Activated naive CD8-positive, alpha-beta T cell treated with anti-CD3 and anti-CD28 coated beads for 36 hours (primary cell): ENCODE measurements at places on chromosomes 7 and 10. TPM values are rescaled to one million over a fixed set of nuclear protein-coding genes. Genes with fewer than 3 reads are reported as not detected.

The SLC29A4 gene
- 1.4 TPM for total RNA-seq

The ZNF12 gene
- 18.2 TPM for total RNA-seq

The CHN2 gene
- 1.6 TPM for total RNA-seq

The HOXA9 gene
- not detected for total RNA-seq

The MINDY3 gene
- 18.0 TPM for total RNA-seq

The CLDN3 gene
- not detected for total RNA-seq

The MRC1 gene
- 0.06 TPM for total RNA-seq

The PSPH gene
- 38.3 TPM for total RNA-seq

The ELN gene
- not detected for total RNA-seq

The HOXA2 gene
- total RNA-seq = not detected

The OR6V1 gene
- not detected for total RNA-seq

The AKR1C2 gene
- total RNA-seq = not detected

The RPEL1 gene
- 0.10 TPM for total RNA-seq

The ZNF467 gene
- total RNA-seq = 0.21 TPM

The TEX47 gene
- not detected for total RNA-seq

The PRRT4 gene
- 0.18 TPM for total RNA-seq

The MUC3A gene
- total RNA-seq = not detected

The COBL gene
- not detected for total RNA-seq

The SEMA3A gene
- 1.9 TPM for total RNA-seq

The PTN gene
- not detected for total RNA-seq

The TRIL gene
- not detected for total RNA-seq

The ACTL6B gene
- total RNA-seq = not detected

The NRAP gene
- total RNA-seq = not detected

The PRXL2A gene
- 24.5 TPM for total RNA-seq

The MYOF gene
- total RNA-seq = 22.8 TPM

The VWC2 gene
- total RNA-seq = not detected

The CNPY1 gene
- not detected for total RNA-seq

The NET1 gene
- total RNA-seq = 30.6 TPM

The TYW1B gene
- 3.7 TPM for total RNA-seq

The OPALIN gene
- total RNA-seq = not detected

The SLC13A1 gene
- not detected for total RNA-seq

The CCDC7 gene
- 5.8 TPM for total RNA-seq

The SLC26A3 gene
- total RNA-seq = not detected

The VPS41 gene
- 50.2 TPM for total RNA-seq

The GNAT3 gene
- not detected for total RNA-seq

The SKAP2 gene
- 9.1 TPM for total RNA-seq

The SUPV3L1 gene
- total RNA-seq = 55.6 TPM

The SLC16A9 gene
- total RNA-seq = 2.4 TPM

The RTKN2 gene
- total RNA-seq = 1.1 TPM

The RP9 gene
- total RNA-seq = 23.6 TPM

The OR2A5 gene
- total RNA-seq = not detected

The PAX4 gene
- not detected for total RNA-seq

The AKR1D1 gene
- total RNA-seq = not detected

The PDZD7 gene
- 0.14 TPM for total RNA-seq

The FIS1 gene
- 109 TPM for total RNA-seq

The PRSS37 gene
- not detected for total RNA-seq

The GSDME gene
- total RNA-seq = 6.4 TPM

The KCND2 gene
- total RNA-seq = not detected

The HECTD2 gene
- total RNA-seq = 2.9 TPM

The CALCR gene
- not detected for total RNA-seq

The ORC5 gene
- total RNA-seq = 32.9 TPM

The TUBB8 gene
- total RNA-seq = not detected

The GAD2 gene
- not detected for total RNA-seq

The AEBP1 gene
- 38.3 TPM for total RNA-seq

The CALHM3 gene
- not detected for total RNA-seq
